Stimulated activated CD8-positive, alpha-beta memory T cell treated with anti-CD3 and anti-CD28 coated beads, Interleukin-12 subunit alpha, Interleukin-12 subunit beta, amount 100 ng/mL, for 1 hour (primary cell): ENCODE measurements at places on chromosomes 7 and 10.

GRCh38 chr10:30529373-30529998 is 95.5 kb downstream of the MAP3K8 start:
- DNase-seq, result peak; percentile 64

- no peak for DNase-seq
Observed at GRCh38 chr10:15871823-15872222, 11.5 kb upstream of the MINDY3 start.

GRCh38 chr10:51892965-51893658 is 193.7 kb upstream of the CSTF2T start:
- no peak for DNase-seq

GRCh38 chr7:153529651-153530165 is 522.5 kb upstream of the DPP6 start:
- DNase-seq, result no peak

DNA sequence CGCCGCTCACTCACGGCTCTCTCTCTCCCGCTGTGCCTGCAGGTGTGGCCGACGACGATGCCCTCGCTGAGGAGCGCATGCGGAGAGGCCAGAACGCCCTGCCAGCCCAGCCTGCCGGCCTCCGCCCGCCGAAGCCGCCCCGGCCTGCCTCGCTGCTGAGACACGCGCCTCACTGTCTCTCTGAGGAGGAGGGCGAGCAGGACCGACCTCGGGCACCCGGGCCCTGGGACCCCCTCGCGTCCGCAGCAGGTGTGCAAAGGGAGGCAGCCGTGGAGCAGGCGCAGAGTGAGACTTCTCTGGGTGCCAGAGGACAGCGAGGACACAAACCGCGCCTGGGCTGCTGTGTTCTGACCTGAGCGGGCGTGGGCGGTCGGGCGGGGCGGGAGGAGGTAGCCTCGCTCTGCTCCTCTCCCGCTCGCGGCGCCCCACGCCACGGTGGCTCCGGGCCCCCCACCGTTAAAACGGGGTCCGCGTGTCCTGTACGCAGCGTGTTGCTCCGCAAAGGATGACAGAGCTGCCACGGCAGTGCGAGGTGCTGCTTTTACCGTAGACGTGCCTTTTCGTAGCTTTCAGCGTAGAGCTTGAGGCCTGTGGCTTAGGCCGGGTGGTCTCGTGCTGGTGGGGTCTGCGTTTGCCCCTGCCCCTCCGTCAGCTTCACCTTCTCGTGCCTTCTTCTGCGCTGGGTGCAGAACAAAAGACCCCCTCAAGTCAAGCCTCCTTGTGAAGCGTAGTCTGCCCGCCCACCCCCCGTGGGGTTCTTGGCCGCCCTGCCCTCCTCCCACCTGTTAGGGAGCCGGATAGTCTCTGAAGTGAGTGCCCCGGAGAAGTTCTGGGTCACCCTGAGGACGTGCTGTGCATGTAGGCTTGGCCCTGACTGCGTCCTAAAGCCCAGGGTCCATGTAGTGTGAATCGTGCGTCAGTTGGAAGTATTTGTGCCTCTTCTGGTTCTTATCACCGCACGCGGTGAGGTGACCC is 73.2 kb downstream of the DNAJB6 start:
- no peak for DNase-seq

GRCh38 chr10:114716811-114717404 is 58.8 kb upstream of the ABLIM1 start:
- DNase-seq, result no peak

DNA sequence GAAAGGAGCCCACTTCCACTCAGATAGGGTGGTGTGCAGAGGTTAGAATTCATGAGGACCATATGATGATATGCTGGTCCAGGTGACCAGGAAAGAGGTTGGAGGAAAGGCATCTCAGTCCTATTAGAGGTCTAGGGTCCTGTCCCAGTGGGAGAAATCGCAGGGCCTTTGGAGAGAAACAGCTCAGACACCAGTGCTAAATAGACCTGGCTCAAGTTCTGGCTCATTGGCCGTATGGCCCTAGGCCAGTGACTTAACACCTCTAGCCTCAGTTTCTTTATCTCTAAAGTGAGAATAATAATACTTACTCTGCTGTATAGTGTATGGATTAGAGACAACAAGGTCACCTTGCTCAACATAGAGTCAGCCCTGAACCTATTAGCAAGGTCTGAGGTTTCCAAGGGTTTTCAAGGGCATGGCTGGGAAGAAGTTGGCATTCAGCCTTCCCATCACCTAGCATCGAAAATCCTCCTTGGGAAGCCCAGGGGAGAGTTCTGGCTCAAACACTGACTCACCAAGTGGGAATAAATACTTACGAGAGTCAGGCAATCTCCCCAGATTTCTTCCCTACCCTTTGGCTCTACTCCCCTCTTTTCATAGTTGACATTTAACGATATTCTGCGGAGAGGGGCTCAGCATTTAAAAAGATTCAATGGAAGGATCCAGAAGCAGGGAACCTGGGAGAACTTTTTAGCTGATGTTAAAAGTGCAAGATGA is 473.1 kb upstream of the PODXL start:
- DNase-seq, result no peak

DNA sequence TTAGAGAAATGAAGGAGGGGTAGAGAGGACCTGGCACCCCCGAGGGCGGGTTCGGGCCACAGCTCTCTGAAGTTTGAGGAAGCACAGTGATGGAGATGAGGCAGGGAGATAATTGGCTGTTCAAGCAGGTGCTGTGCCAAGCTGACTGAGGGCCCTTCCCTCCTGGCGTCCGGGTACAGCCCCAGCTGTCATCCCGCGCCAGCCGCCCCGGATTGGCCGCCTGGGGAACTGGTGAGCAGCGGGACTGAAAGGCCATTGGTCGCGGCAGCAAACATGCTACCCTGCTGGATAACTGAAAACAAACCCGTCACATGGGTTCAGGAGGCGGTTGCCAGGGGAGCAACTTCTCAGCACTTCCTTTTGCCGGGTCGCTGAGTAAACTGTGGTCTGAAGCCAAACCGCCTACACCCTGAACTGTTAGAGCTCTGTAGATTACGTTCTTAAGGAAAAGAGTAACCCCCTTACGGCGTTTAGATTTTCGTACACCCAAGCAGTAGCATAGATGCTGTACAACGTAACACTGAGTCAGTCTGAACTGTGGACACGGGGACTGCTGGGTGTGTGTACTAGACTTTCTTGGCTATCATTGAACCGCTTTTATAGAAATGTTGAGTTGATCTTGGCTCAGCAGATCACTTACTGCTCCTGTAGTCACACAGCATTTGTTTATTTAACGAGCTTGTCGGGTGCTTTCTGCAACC is 1.3 kb downstream of the INSIG1 start:
- DNase-seq, result peak; percentile 90

DNA sequence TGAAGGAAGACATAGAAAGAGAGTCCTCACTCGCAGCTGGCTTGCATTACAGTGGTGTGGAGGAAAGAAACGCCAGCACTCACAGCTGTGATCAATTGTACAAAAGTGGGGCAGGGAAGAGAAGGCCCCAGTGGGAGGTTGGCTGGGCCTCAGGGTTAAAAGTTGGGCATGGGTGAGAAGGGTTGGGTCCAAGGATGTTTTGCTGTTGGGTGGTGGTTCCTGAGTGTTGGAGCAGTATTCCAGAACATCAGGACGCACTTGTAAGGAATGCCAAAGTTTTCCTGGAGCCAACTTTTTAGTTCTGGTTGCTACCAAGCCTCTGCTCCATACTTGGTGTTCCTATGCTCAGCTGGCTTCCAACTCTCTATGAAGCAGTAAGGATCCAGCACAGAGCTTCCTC is 55.4 kb upstream of the MKRN1 start:
- no peak for DNase-seq

DNA sequence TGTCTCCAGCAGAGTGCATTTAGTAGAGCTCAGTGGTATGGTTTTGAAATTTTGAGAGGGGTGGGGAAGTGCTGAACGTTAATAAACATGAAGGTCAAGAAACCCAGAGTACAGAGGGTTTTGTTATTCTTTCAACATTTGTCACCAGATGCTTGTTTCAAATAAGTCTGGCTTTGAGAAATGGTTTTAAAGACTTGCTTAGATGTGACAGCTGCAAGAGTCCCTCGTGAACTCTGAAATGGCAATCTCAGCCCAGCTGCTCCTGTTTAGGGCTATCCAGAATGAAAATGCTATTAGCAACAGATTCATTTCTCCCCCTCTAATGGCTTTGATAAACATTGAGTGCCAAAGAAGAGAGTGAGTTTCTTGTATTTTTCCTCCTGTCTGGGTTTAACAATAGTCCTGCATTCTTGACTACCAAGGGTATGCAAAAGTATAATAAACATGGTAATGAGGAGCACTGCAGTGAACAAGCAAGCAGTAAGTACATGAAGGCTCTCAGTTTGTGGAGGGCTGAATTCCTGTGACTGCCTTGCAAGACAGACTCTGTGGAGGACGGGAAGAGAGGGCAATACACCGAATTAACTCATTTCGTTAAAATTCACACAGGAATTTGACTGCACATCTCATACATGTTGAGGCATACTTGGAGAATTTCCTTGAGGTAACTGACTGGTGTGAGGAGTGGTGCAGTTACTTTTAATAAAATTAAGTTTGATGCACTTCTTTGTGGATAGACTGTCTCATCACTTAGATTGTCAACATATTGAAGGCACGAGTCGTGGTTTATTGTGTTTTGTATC is 490.9 kb downstream of the REEP3 start:
- DNase-seq, result no peak

DNA sequence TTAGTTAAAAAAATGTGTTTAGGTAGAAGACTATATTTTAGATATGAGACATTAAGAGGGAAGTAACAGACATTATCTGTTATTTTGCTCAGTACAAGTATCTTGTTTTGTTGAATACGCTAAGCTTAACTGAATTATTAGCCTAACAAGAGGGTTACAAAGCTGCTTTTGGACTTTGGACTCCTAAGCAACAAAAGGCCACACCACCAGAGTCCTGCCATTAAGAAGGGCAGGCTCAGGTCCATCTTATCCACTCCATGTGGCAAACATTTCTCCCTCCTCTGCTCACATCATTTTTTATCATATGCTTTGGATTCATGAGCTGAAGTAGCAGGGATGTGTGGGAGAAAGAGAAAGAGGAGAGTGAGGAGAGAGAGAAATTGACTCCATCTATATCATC is 33.5 kb downstream of the OSBPL3 start:
- DNase-seq, result no peak

DNA sequence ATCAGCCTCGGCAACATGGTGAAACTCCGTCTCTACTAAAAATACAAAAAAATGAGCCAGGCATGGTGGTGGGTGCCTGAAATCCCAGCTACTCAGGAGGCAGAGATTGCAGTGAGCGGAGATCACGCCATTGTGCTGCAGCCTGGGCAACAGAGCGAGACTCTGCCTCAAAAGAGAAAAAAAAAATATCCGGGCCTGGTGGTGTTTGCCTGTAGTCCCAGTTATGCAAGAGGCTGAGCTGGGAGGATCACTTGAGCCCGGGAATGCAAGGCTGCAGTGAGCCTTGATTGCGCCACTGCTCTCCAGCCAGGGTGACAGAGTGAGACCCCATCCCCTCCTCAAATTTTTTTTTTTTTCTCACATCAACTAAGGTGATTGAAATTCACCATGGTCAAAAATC is 42.8 kb downstream of the CDC123 start:
- DNase-seq, result no peak

DNA sequence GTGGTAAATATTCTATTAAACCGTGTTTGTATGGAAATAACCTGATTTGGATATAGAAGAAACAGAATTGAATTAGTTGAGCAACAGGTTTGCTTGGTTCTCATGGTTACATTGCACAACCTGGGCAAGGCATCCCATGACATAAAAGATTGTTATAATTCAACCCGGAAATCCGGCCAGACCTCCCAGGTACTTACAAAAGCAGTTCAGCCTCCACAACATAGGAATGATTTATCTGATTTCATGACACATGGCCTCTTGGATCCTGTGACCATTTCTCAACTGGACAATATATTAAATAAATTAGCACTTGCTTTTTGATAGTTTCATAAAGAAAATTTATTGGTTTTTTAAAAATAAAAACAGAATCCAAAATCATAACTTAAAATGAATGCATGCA is 55.1 kb upstream of the PTPN12 start:
- no peak for DNase-seq

DNA sequence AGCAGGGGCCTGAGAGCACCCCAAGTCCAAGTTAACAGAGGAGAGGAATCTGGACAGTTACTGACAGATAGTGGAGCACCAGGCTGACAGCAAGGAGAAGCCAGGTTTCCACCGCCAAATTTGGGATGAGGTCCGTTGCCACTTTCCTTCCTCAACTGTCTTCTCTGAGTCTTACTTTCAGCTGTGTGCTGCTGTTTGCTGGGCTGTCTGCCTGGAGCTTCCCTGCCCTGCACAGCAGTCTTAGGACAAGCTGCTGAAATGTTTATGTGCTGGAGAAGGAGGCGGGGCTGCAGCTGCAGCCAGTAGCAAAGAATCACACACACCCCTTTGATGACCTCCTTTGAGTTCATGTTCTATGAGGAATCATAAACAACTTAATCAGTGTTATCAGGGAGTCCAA is 17.4 kb upstream of the CYP3A7 start:
- DNase-seq, result no peak

DNA sequence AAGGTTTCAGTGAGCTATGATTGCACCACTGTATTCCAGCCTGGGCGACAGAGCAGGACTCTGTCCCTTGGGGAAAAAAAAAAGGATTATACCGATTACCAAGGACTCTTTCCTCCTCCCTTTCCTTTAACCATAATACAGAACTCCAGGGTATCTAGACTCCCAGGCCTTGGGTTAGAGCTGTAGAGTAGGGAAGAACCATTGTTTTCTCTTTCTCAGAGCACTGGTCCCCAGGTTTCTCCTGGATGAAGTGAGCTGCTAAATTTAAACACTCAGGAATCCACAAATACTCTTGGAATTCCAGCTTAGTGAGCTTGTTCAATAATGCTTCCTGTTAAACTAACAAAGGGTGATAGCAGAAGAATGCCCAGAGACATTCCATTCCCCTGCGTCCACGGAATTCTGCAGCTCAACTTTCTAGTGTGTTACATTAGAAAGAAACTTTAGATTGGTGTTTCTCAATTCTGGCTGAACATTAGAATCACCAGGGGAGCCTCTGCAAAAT is 14.6 kb upstream of the RPEL1 start:
- no peak for DNase-seq

DNA sequence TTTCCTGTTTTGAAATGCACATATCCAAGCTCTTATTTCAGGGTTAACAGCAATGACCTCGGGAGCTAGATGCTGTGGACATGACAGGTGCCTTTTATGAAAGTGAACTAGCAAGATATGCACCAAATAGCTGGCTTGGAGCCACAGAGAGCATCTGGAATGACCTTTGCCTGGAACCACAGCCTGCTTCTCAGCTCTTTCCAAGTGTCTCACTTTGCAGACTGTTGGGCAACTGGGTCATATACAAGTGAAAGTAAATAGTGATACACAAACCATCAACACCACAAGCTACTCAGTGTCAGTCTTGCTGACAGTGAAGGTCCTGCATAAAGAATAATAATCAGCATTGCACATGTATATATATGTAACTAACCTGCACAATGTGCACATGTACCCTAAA is 183.5 kb downstream of the RNF133 start:
- DNase-seq, result no peak

- DNase-seq, result no peak
Observed at GRCh38 chr10:13893926-13894325, 307.2 kb downstream of the PRPF18 start.
